ENCODE measurements at places on chromosomes 2 and 18.

DNA sequence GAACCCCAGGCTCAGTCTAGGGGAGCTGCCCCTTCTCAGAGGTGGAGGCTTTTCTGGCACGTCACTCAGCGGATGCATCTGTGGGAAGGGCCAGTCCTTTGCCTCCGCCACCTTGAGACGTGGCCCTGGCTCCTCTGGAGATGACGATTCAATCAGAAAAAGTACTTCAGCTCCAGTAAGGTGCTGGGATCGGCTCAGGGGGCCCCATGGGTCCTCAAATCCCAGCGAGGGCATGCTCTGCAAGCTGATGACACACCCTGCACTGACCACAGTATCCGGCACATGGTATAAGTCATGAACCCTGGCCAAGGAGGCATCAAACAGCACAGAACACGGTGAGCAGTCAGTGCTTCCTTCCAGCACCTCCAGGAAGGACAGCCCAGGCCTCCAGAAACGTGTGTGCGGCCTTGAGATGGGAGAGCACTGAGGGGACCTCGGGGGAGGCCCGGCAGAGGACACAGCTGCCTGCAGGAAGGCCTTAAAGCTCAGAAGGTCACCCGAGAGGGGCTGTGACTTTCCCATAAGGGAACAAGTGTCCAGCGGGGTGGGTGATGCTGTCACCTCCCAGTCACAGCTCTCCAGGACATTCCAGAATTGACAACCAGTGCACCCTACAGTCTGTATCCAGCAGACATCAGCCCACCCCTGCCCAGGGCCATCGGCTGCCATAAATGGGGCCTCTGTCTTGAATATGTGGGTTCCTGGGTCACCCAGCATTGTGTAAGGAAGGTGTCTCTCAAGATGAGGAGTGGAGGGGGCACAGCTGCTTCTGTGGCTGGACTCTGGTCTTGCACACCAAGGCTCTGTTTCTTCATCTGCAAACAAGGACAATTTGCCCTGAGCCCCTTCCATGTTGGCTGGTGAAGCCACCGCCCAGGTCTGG lies 205.8 kb downstream of the NDUFA10 start:
- DNase-seq, result no peak

DNA sequence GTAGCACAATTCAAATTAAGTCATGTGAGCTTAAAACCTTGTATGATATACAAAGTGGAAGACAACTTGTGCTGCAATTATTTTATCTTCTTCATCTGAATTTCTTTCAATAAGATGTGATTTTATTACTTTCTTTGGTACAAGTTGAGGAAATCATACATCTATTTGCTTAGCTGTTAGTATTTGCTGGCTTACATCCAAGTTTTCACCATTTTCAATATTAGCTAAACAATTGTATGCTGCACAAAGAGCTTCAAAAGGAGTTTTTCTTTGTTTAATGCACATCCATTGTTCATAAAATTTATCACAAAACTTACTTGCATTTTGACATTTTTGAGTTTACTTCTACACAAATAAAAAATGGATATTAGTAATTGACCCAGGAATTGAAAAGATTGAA lies 40.9 kb downstream of the SCN9A start:
- no peak for DNase-seq

DNA sequence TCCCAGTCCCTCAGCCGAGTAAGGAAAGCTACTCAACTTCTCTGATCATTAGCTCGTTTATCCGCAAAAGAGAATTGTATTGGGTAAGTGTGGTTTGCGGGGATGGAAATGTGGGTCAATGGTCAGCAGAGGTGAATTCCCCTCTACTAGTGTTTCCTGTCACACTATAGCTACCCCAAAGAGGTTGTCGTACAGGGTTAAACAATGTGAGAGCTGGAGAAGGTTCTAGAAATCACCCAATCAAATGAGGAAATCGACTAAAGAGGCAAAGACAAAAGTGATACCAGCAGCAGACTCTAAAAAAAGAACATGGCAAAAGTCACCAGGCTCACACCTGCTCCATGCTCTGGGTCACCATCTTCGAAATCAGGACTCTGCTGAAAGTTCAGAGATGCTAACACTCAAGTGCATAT lies 144.7 kb upstream of the ITGA4 start:
- peak; percentile 14 for DNase-seq

- DNase-seq, result no peak
Measured at GRCh38 chr18:52160636-52161035, 179.4 kb upstream of the DCC start.

GRCh38 chr2:88765154-88765888 lies 73.8 kb downstream of the RPIA start:
- no peak for DNase-seq

GRCh38 chr18:41706301-41706700 lies 248.7 kb upstream of the PIK3C3 start:
- DNase-seq, result no peak

- DNase-seq, result no peak
Measured at GRCh38 chr2:40270372-40270771, 181.5 kb downstream of the SLC8A1 start.

GRCh38 chr2:218501665-218502064 lies 66.5 kb downstream of the USP37 start:
- DNase-seq, result no peak

GRCh38 chr18:45602926-45603325 lies 12.3 kb upstream of the SLC14A2 start:
- DNase-seq, result no peak

GRCh38 chr18:74665346-74665745 lies 67.7 kb downstream of the ZNF407 start:
- DNase-seq, result no peak

DNA sequence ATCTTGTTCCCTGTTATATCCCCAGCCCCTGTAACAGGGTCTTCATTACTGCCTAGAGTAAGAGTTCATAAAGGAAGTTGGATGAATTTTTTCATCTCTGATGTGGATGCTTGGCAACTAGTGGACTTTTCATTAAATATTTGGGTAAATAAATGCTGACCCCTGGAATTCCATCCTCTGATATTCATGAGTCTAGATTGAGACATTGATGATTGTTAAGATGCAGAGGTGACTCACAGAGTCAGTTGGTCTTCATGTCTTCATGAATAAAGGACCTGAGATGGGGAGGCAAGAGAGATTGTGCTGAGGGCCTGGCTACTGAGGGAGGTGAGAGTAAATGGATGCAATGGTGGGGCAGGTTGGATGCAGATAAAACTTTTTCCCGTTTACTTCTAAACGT lies 132.7 kb upstream of the NT5C1B start:
- DNase-seq, result no peak

DNA sequence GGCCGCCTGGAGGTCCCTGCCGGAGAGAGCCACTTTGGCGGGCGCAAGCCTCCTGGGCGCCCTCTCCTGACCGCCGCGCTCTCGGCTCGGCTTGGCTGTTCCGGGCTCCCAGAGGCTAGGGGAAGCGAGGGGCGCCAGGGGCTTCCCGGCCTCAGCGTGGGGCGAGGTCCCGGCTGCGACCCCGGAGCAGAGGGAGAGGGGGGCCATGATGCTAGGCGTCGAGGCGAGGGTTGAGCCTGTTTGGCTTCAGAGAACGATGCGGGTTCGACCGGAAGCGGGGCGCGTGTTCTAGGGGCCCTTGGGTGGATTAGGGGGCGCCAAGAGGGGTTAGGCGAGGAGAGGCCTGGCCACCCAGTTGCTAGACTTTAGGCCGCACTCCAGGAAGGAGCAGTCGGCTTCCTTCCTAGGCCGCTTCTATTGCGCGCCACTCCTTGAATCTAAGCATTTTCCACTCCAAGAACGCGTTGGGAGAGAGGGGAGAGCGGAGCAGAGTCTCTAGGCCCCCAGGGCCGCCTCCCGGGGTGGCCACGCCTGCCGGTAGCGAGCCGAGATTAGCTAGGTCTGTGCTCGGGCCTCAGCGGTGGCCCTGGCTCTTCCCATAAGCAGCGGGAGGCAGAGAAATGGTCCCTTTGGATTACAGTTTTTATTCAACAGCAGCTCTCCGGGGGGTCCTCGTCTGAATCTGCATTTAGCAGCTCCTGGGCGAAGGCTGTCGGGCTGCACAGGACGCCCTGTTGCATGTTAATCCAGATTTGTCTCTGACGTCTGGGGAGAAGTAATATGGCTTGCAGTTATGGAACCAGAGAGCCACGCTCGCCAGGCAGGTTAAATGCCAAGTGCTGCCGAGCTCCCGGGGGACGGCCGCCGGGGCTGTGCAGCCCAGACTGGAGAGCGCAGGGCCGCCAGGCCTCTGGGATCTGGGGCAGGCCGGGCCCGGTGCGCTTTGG lies 11.3 kb downstream of the MEIS1 start:
- no peak for DNase-seq

GRCh38 chr2:67234440-67234839 lies 162.7 kb upstream of the ETAA1 start:
- DNase-seq, result no peak

- no peak for DNase-seq
Measured at GRCh38 chr2:124774781-124775180, 749.7 kb downstream of the CNTNAP5 start.

DNA sequence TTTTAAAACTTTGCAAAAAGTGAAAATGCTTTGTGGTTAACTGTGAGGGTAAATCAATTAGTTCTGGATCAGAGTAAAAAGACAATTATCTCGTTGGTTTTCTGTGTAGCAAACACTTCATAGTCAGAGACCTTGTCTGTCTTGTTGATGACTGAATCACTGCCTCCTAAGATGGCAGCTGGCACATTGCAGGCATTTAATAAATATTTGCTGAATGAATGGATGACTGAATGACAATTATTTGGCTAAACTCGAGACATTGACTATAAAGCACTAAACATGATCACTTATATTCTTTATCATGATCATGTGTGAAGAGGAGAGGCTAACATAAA lies 96.2 kb downstream of the MAIP1 start:
- no peak for DNase-seq

DNA sequence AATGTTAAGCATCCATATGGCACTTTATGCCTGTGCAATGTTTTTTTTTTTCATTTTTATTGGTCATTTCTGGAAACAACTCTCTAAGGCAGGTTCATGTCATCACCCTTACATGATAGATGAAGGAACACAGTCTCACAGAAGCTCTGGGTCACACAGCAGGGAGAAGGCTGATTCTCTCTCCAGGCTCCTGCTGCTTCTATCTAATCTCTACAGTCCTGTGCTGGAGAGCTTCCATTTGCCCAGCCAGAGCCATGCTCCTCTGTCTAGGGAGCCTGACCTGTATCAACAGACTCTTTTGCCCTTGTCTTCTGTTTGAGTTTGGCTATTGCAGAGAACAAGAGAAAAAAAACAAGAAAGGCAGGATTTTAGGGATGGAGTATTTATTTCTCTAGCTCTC lies 584.8 kb downstream of the MBD2 start:
- DNase-seq, result no peak

GRCh38 chr2:120661551-120661950 lies 74.1 kb upstream of the GLI2 start:
- no peak for DNase-seq

DNA sequence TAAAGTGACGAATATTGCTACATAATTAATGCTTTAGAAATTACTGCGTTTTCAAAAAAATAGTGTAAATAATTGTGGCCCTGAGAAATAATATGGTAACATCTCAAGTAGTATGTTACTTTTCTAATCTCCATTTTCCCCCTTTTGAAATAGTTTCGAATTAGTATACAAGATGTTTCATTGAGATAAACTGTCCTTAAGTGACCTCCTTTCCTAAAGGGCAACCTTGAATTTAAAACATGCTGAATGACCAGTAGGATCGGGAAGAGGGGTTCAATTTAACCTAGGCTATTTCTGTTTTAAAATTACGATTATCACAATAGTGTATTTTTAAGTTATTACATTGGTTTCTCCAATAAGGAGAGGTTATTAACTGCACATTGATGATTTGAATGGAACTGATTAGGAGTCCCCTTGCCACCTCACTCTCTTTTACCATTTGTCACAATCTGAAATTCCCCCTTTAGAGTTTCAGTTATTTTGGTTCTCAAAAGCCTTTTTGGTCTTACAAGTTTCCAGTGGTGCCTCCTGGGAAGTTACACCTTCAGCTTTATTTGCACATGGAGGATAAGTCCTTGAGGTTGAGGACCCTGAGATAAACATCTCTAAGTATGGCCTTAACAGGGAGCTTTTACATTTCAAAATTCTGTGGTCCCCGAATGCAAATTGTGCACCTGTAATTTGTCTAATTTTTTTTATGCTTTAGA lies 2.3 kb downstream of the ACTR3 start:
- no peak for DNase-seq

DNA sequence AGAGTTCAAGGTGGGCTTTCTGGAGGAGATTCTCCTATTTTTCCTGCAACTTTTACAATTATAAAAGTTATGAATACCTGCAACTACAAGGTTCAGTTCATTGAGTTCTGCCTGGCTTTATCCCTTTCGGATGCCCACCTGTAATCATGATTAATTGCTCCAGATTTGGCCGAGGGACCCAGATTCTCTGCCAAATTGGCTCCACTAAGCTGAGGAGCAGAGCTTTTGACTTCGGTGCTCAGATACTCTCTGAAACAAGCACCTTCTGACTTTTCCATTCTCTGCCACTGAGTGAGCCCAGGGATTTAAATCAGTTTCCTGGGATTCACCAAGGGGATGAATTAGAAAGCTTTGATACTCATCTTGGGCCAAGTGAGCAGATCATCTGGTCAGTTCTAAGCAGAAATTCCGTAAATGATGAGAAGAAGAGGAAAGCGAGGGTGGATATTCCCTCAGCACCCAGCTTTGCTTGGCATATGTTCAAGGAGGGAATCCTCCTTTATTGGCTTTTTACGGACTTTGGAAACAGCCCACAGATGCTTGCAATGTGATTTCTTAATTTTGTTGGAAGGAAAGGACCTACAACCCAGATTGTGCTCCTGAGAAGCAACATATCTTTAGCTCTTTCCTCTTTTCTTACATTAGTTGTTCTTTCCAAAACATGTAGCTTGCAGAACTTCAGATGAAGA lies 179.2 kb downstream of the SETBP1 start:
- no peak for DNase-seq

- peak; percentile 15 for DNase-seq
Measured at GRCh38 chr18:49811151-49811938, 2.0 kb downstream of the ACAA2 start.

GRCh38 chr2:214699236-214699635 lies 110.2 kb downstream of the BARD1 start:
- no peak for DNase-seq

GRCh38 chr2:111534910-111535352 lies 349.1 kb downstream of the ANAPC1 start:
- DNase-seq, result no peak

DNA sequence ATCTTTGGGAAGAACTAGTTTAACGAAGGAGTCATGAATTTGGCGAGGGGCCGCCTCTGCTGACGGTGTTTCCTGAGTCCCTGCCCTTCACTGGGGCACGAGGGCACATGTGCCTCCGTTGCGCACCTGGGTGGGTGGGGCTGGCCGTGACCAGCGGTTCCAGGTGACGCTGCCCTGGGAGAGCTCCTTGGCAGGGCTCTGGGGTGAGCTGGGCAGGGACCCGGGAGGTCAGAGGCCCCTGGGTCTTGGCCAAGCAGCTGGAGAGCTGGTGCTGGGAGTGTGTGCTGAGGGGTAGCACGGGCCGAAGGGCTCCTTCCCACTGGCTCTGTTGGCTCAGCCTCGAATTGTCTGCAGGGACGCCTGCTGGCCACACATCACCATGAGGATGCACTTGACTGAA lies 104.6 kb downstream of the RTP5 start:
- DNase-seq, result no peak

All from GM13977 (cell line).